ENCODE measurements at places on chromosomes 1 and 21.

- DNase-seq: no peak
Observed at GRCh38 chr1:109084563-109085517, 5.7 kb upstream of the TMEM167B start.

DNA sequence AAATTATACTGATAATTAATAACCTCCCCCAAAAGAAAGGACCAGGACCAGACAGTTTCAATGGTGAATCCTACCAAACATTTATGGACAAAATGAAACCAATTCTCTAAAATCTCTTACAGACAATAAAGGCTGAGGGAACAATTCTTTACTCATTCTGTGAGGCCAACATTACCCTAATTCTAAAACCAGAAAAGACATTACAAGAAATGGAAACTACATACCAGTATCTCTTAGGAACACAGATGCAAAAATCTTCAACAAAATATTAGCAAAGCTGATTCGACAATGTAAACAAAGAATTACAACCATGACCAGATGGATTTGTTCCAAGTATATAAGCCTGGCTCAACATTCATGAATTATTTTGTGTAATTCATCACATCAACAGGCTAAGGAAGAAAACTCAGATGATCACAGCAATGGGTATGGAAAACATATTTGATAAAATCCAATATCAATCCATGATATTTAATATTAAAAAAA is 8.6 kb downstream of the TMED5 start:
- DNase-seq: no peak

DNA sequence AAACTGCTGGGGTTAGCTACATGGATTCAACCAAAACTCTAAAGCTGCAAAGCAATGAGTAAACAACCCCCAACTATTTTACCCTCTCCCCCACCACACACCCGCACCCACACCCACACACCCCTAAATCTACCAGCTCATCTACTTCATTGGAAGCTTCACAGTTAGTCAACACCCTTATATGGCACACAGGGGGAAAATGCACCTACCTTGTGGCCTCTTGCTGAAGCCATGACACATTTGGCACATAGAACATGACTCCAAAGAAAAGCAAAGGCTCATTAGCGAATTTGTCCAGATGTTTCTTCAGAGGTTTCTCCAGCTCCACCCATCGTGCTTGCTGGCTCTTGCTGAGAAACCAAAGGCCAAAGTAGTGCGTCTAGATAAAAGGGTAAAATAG is 99.8 kb downstream of the PTPN14 start:
- no peak for DNase-seq

DNA sequence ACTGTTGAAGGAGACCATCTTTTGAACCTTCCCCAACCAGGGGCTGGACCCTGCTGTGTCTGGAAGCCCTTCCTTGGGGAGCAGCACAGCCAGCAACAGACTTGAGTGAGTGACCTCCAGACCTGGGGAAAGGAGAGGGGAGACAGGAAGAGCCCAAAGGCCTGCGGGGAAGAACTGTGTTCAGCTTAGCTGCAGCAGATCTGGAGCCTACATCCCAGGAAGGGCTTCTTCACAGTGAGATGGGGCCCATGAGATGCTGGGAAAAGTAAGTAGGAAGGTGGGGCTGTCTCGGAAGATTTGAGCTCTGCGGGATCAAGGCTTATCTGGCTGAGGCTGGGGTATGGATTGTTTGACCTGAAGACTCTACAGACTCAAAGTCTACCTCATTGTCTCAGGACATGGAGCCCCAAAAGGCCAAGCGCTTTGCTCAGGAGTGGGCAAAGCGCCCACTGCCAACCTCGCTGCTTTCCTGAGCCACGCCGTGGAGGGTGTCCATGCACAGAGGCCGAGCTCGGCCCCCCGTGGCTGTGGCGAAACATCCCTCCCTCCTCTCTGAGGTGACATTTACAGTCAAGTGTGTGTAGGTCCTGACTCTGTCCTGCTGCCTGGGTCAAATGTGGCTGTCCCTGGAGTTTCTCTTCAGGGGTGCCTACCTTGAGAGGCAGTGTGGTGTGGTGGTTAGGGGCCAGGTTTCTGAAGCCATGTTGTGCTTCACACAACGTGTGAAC is 24.5 kb downstream of the SPOCD1 start:
- no peak for DNase-seq

DNA sequence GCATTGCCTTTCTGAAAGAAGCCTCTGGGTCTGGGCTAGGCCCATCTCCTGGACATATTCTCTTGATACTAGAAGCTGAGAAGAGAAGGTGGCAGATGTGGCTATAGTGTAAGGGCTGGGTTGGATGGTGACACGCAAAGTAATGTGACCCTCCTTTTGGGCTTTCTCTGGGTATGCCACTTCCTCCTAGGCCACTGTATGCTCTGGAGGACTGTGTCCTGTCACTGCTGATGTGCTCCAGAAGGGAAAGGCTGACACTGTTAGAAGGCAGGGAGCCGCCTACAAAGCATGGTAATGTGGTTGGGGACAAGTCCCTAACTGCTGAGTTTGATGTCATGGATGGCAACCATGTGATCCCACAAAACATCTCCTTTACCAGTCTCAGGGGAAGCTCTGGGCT is 112.1 kb downstream of the BCAR3 start:
- no peak for DNase-seq

DNA sequence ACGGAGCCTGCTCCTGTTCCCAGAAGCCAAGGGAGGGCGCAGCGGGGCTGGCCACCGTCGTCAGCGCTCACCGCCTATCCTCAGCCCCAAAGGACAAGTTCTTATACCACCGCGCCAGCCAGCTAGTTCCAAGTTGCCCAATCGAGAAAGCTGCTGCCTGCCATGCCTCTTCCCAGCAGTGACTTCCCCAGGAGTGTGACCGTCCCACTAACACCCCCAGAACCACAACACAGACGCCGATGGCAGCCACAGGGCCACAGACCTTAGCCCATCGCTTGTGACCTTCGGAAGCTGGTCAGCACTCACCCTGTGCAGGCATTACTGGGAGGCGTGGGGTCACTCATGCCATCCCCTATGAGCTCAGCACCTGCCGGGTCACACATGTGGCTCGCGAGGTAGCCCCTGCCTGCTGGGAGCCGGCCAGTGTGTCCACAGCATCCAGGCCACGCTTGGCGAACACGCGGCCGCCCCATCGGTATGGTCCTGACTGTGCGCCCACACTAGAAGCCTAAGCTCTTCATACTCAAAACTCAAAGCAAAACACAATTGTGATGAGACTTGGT is 20.1 kb downstream of the NADK start:
- DNase-seq: no peak

- no peak for DNase-seq
Observed at GRCh38 chr1:68955424-68955823, 458.5 kb upstream of the DEPDC1 start.

GRCh38 chr21:35239811-35240219 is 190.7 kb upstream of the RUNX1 start:
- no peak for DNase-seq

- DNase-seq: no peak
Observed at GRCh38 chr1:211478801-211479578, 13.0 kb downstream of the RD3 start.

All from RPMI8226 (cell line).